Activated gamma-delta T cell treated with Interleukin-2 at 50 U/mL for 16 hours (primary cell): ENCODE measurements at places on chromosomes 4 and X.

- DNase-seq = no peak
Measured at GRCh38 chr4:168555437-168555836, 58.6 kb downstream of the PALLD start.

DNA sequence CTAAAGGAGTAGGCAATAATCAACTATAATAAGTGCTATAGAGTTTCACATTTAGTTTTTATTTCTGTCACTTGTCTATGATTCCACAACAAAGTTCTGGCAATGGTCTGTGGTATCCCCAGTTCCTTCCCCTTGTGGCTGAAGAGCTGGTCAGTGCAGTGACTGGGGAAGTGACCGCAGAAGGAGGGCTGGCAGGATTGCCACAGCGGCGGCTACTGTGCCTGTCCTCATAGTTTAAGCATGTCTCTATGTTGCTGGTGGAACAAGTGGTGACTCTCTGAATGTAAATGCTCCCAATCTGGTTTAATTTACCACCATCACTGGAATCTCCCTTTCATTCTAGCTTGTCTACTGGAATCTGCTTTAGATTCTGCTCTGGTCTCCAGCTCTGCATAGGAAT, 170.6 kb upstream of the GK2 start:
- no peak for DNase-seq

DNA sequence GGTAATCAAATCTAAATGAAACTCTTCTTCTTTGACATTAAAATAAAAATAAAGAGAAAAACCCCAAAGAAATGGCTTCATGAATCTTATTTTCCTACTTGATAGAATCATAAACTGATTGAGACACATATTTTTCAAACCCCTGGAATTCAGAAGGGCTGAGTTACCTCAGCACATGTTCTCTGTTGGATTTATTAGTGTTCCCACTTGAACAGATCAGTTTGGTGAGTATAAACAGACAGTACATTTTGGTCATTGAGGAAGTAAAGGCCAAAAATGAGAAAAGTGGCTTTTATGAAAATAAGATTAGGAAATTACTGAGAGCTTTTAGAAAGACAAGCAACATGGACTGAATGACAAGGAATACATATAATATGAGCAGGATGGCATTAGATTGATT, 620.4 kb downstream of the ANKRD50 start:
- DNase-seq = no peak

DNA sequence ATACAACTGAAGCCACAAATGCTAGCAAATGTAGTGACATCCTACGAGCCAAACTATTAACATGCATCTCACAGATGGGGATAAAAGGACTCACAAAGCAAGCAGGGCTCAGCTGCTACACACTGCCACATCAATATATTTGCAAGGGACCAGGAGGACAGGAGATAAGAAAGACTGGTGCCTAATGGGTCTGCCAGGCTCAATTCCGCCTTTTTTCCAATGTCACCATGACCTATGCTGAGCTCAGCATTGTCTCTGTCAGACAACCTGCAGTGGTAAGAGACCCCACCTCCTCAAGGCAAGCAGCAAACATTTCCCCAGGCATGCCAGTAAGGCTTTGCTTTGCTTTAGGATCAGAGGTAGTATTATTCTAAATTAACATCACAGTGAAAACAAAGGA, 435 bp downstream of the DCX start:
- no peak for DNase-seq

DNA sequence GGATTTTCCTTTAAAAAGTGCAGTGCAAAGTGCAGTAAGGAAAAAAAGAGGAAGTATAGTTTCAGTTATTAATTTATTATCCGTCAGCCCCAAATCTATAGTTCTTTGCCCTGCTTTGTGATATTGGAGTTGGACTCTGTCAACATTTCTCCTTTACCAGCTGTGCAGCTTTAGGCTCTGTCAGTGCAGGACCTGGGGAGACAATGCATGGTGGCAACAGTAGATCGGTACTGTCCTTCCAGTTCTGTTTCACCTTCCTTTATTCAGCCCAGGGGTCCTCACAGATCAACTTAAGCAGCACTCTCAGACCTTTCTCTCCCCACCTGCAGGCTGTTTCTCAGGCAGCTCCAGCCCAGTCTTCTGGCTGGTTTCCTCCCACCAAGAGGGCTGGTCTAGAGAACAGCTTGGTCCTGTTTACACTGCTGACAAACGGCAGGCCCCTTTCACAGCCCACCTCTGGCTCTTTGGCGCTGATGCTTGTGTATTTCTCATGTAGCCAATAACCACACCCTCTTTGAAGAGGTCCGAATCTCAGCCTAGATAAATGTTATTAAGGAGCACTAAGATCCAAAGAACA, 71.6 kb downstream of the MCUB start:
- DNase-seq = no peak

GRCh38 chr4:167100120-167100519, 134.2 kb downstream of the SPOCK3 start:
- DNase-seq = no peak

GRCh38 chr4:73948990-73949706, 32.7 kb downstream of the PF4 start:
- DNase-seq = no peak

- no peak for DNase-seq
Measured at GRCh38 chrX:106954041-106954440, 33.8 kb downstream of the CLDN2 start.

DNA sequence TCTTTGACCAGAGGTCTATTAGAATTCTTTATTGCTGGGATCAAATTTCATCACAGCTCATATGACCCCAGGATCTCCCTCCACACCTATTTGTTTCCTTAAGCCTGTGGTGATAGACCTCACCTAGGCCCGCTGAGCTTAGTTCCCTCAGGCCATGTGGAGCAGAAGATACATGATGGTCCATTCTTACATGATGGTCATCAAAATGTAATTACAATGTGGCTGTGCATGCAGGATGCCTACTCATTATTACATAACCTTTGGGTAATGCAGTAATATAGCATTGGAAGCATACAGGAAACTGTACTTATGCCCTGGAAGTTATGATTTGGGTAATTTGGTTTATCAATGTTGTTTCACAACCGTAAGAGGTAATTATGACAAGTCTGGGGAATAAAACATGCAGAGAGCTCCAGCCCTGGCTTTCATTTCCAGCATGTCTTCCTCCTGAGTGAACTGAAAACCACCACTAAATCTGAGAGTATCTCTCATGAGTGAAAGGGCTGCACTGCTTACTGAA, 67.0 kb upstream of the AGA start:
- DNase-seq = no peak

- no peak for DNase-seq
Measured at GRCh38 chr4:17635056-17635455, 20.6 kb downstream of the MED28 start.

DNA sequence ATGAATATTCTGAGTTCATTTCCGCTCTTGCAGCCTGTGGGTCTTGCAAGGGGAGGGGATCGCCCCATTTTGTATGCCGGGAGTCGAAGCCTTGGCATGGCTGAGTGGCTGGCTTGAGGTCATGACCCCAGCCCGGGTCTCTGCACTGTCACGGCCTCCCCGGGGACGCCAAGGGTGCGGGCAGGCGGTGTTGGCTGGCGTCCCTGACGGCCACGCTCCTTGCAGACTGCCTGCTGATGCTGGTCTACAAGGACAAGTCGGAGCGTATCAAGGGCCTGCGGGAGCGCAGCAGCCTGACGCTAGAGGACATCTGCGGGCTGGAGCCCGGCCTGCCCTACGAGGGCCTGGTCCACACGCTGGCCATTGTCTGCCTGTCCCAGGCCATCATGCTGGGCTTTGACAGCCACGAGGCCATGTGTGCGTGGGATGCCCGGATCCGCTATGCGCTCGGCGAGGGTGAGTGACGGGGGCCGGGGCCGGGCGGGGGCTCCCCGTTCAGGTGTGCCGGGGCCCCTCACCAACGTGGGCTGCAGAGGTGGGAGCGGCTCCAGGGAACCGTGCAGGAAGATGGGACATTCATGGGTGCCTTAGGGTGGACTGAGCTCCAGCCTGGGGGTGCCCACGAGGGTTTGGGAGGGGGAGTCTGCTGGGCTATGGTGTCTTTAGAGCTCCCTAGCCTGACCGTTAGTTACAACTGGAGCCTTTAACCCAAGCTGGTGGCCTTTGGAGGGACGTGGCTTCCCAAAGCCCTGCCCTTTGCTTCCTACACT, 10.3 kb downstream of the DOK7 start:
- no peak for DNase-seq

DNA sequence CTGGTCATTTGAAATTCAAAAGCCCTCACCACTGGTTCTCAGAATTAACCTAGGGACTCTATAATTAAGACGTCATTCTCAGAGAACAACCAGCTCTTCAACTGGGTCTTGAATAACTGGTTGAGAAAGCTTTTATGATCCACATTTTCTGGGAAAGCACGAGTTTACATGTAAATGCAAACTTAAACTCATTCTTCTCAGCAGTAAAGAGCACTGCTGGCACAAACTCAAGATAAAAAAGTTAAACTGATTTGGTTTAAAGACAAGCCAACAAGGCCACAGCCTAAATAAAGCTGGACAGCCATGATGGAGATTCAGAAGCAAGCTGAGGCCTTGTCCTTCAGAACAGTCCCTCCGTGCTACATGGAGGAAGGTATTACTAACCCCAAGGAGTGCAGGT, 13.2 kb downstream of the BST1 start:
- DNase-seq = no peak

DNA sequence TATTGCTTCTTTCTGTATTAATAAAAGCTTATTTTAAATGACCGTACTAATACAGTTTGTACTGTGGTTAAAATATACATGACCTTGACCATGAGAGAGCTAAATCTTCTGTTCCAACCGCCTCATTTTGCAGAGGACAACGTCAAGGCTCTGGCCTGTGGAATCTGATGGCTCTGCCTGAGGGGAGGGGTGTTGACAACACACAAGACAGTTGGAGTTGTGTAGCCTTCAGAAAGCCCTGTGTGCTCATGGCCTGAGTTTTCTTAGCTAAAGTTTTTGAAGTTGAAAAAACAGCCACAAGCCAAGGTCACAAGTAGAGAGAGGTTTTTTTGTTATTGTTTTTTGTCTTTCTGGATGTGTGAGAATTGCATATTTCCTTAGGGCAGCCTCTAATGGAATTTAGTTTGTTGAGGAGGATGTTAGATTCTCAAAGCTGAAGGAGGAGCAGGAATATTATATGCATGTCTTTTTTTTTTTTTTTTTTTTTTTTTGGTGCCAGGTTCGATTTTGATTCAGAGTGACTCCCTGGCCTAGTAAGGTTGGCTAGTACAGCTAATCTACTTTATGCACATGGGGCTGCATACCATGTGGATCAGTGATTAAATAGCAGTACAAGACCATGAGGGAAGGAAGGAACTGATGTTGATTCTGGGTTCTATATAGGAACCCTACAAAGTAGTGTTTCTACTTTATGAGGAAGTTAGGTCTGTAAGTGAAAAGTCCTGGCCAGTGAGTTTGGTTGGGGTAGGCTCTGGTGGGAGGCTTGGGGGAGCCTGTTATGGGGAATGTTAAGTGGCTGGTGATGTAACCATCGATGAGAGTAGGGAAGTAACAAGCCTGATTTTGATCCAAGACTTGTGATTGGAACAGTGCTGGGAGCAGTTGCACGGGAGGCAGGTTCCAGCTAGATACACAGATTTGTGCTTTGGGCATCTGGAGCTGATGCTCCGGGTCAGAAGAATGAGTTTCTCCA, 20.3 kb downstream of the SMS start:
- no peak for DNase-seq
